ENCODE measurements at places on chromosomes 12 and 14.

GRCh38 chr12:79406993-79407392 lies 283.8 kb downstream of the PAWR start:
- peak; percentile 46 for DNase-seq

DNA sequence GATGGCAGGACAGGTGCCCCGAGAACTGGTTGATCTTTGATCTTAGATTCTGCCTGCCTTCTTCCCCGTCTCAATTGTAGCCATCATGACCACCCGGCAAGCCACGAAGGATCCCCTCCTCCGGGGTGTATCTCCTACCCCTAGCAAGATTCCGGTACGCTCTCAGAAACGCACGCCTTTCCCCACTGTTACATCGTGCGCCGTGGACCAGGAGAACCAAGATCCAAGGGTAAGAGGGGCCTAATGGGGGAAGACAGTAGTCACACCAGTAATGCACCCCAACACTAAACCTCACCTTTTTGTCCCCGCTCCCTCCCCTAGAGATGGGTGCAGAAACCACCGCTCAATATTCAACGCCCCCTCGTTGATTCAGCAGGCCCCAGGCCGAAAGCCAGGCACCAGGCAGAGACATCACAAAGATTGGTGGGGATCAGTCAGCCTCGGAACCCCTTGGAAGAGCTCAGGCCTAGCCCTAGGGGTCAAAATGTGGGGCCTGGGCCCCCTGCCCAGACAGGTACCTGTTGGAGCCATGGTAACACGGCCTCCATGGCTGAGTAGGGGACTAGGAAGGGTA lies 556 bp downstream of the TROAP start:
- DNase-seq = no peak

- no peak for DNase-seq
Measured at GRCh38 chr14:95573313-95573712, 38.5 kb downstream of the GLRX5 start.

DNA sequence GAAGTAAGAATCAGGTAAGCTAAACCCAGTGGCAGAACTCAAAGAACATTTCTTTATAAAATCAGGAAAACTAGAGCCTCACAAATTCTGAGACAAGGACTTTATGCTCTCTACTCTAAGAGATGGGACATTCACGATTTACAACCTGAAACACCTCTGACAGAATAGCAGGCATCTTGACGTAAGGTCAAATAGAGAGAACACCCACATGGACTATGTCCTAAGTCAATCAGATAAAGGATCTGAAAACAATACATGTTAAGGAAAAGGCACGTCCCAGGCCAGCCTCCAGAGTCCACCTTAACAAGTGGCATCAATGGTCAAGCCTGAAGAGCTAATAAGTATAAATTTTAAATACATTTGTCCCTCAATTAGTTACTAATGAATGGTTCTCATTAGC lies 39.9 kb upstream of the SYCP3 start:
- no peak for DNase-seq

DNA sequence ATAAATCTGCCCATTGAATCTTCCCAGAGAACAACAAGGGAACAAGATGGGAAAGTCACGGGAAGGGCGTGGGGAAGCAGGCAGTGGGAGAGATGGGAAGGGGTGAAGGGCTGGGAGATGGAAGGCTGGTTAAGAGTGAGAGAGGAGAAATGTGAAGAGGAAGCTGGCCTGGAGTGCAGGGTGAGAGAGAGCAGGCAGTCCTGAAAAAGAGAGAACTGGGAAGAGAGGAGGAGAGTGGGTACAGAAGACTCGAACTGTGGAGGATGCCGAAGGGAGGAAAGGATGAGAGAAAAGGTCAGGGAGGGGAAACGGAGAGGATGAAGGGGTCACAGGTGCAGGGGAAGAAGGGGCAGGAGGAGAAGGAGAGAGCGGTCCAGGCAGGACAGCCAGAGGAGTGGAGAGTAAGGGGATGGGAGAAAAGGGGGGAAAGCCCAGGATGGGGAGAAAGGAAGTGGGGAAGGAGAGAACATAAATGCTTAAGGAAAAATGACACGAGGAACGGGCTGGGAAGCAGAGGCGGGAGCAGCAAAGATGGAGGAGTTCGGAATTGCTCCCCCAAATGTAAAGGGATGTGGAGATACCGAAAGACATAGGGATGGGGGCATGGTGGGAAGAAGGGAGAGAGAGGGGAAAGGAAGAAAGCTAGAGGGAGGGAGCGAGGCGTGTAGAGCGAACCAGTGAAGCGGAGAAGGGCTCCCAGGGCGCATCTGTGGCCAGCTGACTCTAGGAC lies 1.2 kb downstream of the PIANP start:
- DNase-seq = no peak

- peak; percentile 30 for DNase-seq
Measured at GRCh38 chr12:29700761-29701481, 82.8 kb downstream of the TMTC1 start.

DNA sequence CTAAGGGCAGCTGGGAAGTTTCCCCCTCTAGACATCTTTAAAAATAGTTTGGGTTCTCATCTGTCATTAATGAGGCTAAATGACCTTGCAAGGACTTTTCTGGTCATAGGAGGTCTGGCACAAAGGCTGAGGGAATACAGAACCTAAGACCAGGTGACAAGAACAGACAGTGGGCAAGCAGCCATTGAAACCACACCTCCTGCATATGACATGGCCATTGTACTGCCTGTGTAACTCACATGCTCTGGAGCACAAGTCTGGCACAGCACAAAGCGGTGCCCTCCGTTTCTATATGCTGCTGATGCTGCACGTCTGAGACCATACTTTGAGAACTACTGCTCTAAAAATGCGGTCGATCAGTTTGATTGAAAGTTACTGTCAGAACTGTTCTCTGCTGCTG lies 143.3 kb downstream of the APAF1 start:
- DNase-seq = no peak

- no peak for DNase-seq
Measured at GRCh38 chr12:13241833-13242488, 45.4 kb downstream of the EMP1 start.

DNA sequence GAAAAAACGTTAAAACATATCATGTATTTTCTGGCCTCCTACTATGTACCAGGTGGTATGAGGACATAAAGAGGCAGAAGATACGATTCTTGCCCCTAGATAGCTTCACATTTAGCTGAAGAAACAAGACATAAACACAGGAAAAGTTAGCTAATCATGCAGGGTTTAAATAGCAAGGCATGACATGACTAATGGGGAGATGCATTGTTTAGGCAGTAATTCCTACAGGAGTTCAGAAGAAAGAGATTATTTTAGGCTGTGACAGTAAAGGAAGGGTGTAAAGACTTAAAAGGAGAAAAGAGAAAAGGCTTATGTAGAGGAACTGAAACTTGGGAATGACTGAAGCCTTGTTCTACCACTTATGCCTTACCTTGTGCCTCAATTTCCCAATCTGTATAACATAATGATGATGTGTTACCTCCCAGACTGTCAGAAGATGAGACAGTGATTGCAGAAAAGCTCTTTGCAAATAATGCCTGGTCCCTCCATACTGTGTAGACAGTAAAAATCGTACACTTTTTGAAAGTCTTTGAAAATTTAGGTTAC lies 44.4 kb downstream of the PRKCH start:
- no peak for DNase-seq

- peak; percentile 46 for DNase-seq
Measured at GRCh38 chr12:107594995-107595394, 90.6 kb upstream of the PWP1 start.

- DNase-seq = peak; percentile 23
Measured at GRCh38 chr12:121866331-121866730, 7.7 kb upstream of the HPD start.

DNA sequence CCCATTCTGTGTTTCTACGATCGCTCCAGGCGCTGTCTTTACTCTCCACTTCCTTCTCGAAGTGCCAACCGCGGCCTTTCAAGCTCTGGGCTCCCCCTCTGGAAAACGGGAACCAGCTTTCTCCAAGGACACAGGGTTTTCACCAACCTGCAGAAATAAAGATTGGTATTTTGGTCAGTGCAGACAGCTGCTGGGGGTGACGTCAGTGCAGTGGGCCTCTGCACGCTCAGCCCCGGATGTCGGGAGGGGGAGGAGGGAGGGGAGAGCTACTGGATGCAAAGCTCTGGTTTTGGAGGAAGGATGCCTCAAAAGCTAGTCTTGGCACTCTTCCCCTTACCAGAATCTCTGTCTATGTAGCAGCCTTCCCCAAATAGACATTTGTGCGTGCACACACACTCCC lies 19.9 kb downstream of the HRK start:
- peak; percentile 85 for DNase-seq

- DNase-seq = no peak
Measured at GRCh38 chr14:70812124-70812818, 3.0 kb upstream of the MAP3K9 start.

GRCh38 chr12:1205512-1206060 lies 214.6 kb downstream of the ERC1 start:
- no peak for DNase-seq

GRCh38 chr12:26496170-26496569 lies 300.8 kb downstream of the SSPN start:
- no peak for DNase-seq

DNA sequence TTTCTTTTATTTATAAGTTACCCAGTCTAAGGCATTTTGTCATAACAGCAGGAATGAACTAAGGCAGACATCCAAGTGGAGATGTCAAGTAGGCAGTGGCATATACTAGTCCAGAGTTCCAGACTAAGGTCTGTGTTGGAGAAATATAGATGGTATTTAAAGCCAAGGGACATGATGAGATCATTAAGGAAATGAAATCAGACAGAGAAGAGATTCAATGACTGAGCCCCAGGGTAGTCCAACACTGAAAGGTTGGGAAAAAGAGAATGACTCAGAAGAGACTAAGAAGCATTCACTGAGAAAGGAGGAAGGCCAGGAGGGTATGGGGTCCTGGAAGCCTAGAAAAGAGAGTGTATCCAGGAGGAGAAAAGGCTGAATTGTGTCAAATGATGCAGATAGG lies 442.2 kb upstream of the CCDC196 start:
- peak; percentile 77 for DNase-seq

- DNase-seq = peak; percentile 64
Measured at GRCh38 chr12:46675736-46676135, 150.1 kb downstream of the SLC38A4 start.

- no peak for DNase-seq
Measured at GRCh38 chr14:75098682-75099081, 28.2 kb downstream of the NEK9 start.

Measured in fibroblast of skin of right biceps (primary cell).